ENCODE measurements at places on chromosomes 16 and 17. TPM values are rescaled to one million over a fixed set of nuclear protein-coding genes. Genes with fewer than 3 reads are reported as not detected.

The CES5A gene
- total RNA-seq: not detected

The C16orf92 gene
- not detected for total RNA-seq

The CDRT4 gene
- total RNA-seq: not detected

The TBC1D28 gene
- not detected for total RNA-seq

The FAM20A gene
- 1.0 TPM for total RNA-seq

The KRTAP1-1 gene
- not detected for total RNA-seq

The KRTAP9-4 gene
- total RNA-seq: not detected

The CTRB1 gene
- not detected for total RNA-seq

The PRR11 gene
- total RNA-seq: 66.4 TPM

The MEOX1 gene
- total RNA-seq: not detected

The TRPV3 gene
- total RNA-seq: under 0.01 TPM

The KRTAP3-2 gene
- total RNA-seq: not detected

The KRTAP4-9 gene
- not detected for total RNA-seq

The SLC12A3 gene
- not detected for total RNA-seq

The SEZ6 gene
- total RNA-seq: not detected

The MAPK8IP3 gene
- 22.4 TPM for total RNA-seq

The CCL7 gene
- total RNA-seq: not detected

The OR4D1 gene
- not detected for total RNA-seq

The SLC16A13 gene
- total RNA-seq: 2.1 TPM

The GNGT2 gene
- 0.17 TPM for total RNA-seq

The CFAP119 gene
- 6.2 TPM for total RNA-seq

The NOG gene
- total RNA-seq: 0.30 TPM

The SLC52A1 gene
- not detected for total RNA-seq

The TMC5 gene
- not detected for total RNA-seq

The HIGD1B gene
- total RNA-seq: not detected

The IL21R gene
- total RNA-seq: 16.1 TPM

The C1QTNF8 gene
- total RNA-seq: not detected

The PRR35 gene
- total RNA-seq: not detected

The CCL2 gene
- 4.2 TPM for total RNA-seq

The ARL17B gene
- 6.6 TPM for total RNA-seq

The CTF1 gene
- total RNA-seq: 4.7 TPM

The SYT17 gene
- 0.84 TPM for total RNA-seq

The TBC1D3B gene
- not detected for total RNA-seq

The AMZ2 gene
- total RNA-seq: 87.9 TPM

The EIF3C gene
- total RNA-seq: 254 TPM

The P2RX5 gene
- 1.0 TPM for total RNA-seq

The ATP6V0D1 gene
- total RNA-seq: 106 TPM

Measured in bronchus fibroblast of lung (primary cell).